Neural crest cell (in vitro differentiated cells): ENCODE measurements at places on chromosomes 1 and 21.

GRCh38 chr1:220291580-220291979, 19.3 kb upstream of the RAB3GAP2 start:
- no peak for DNase-seq

DNA sequence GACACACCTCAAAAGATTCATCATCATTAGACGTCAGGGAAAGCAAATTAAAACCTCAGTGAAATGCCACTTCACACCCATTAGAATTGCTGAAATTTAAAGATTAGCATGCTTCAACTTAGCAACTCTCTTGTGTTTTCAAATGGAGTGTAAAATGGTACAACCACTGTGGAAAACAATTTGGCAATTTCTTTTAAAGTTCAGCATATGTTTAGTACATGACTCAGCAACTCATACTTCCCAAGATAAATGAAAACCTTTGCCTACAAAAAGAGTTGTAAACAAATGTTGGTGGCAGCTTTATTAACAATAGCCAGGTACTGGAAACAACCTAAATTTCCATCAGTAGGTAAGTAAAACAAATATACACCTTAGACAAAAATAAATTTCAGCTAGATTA, 42.7 kb downstream of the ST3GAL3 start:
- no peak for DNase-seq

- peak; percentile 5 for DNase-seq
Observed at GRCh38 chr1:53811414-53811851, 26.7 kb downstream of the NDC1 start.

GRCh38 chr21:38740090-38740489, 65.6 kb upstream of the ETS2 start:
- no peak for DNase-seq

DNA sequence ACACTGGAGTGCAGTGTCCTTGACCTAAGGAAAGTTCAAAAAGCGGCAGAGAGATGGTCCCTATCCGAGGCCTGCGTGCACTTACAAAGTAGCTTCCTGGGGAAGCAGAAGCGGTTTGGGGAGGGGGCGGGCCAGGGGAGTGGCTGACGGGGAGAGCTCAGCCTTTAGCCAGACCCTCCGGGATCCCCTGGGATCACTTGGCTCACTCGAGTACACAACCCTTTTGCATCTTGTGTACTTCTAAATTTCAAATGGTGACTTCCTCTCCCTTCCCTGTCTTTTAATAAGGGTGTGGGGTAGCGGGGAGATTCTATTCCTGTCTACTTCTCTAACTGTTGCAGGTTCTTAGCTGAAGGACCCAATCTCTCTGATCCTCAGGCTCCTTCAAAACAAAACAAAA, 18.1 kb upstream of the SNX27 start:
- DNase-seq = no peak

DNA sequence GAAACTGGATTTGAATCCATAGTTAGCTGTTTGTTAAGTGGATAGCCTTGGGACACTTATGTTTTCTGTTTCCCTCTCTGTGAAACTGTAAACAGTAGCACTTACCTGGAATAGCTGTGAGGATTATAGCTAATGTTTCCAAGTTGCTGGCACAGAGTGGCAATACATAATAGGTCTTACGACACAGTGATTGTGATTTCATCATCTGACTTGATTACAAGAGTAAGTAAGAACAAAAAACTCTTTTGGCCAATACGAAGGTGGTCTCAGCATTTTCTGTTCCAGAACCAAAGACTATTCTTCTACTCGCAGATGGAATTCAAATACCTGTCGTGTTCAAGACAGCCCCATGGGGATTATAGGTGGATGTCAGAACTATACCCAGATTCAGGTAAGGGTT, 2.1 kb downstream of the C8B start:
- DNase-seq = no peak

GRCh38 chr1:116759636-116760035, 5.4 kb downstream of the CD2 start:
- no peak for DNase-seq

GRCh38 chr1:39524591-39525365, 33.3 kb downstream of the BMP8A start:
- DNase-seq = no peak

DNA sequence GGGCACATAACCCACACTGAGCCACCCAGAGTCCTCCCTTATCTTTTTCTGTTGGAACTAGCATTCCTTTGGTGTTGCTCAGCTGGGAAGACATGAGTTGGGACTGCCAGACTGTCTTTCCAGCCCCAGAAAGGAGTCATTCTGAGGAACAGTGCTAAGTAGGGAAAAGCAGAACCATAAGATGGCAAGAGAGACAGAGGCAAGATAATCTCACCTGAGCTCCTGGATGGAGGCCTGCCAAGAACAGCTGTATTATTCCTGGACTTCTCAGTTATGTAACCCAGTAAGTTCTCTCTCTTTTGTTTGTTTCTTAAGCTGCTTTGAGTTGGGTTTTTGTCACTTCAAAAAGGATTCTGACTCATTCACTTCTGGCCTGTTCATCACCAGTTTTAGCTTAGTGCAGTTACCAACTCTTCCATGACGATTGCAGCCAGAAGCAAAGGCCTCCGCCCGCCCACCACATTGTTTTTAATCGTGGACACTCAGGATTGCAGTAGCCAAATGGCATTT, 134.4 kb downstream of the OMA1 start:
- no peak for DNase-seq

- DNase-seq = no peak
Observed at GRCh38 chr1:10788592-10789006, 7.8 kb downstream of the CASZ1 start.

- no peak for DNase-seq
Observed at GRCh38 chr1:114040273-114041015, 61.2 kb downstream of the OLFML3 start.

- DNase-seq = no peak
Observed at GRCh38 chr1:198933515-198934222, 294.8 kb downstream of the PTPRC start.

DNA sequence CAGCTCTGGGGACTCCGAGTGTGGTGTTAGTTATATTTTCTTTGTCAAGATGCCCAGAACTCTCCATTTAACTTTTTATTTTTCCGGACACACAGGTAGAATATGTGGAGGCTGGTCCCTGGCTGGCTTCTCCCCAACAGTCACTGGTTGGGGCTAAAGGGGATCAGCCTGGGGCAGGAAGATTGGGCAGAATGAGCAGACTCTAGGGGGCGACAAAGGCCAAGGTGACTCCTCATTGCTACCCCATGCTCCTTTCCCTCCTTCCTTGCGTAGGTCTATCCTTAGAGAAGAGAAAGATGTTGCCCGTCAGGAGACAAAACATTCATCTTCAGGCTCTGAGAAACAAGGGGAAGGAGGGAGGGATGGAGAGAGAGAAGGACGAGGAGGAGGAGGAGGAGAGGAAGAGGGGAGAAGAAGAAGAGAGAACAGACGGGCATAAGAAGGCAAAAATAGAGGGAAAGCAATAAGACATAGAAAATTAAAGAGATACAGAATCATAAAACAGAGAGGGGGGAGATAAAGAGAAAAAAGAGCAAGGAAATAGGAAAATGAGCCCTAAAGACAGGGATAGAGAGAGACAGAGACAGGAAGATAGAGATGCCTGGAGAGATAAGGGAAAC, 89.9 kb downstream of the FOXD2 start:
- DNase-seq = no peak

DNA sequence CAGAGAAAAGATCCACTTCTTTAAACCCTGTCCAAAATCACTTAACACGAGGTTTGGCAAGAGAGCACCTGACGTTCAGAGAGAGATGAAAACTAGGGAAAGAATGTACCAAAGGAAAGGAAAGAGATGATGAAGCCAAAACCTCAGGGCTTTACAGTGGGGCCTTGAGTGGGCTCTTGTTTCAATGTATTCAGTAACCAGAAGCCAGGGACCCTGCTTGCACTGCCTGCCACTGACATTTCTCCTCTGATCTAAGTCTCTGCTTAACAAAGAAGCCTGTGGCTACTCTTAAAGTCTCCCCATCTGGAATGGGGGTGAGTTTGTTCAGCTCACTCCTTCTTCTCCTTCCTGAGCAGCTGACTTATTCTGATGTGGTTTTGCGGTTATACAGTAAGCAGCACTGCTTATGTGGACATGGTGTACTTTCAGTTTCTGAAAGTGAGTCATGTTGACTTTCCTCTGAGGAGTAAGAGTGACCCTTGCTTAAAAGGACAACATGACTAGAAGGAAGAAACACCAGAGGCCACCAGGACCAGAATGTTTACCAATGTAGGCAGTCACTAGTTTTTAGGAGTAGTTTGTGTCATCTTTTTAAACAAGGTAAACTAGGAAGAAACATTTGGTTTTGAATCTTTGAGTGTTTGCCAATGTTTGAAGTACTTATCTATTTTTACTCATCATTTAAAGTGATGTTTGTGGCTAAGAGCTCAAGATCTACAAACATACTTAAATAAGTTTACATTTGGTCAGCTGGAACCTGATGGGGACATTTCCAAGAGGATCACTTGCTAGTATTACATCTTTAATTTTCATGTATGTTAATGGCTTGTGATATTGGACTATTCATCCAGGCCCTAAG, 87.4 kb downstream of the FASLG start:
- no peak for DNase-seq

GRCh38 chr1:21898326-21899200, 38.5 kb downstream of the HSPG2 start:
- no peak for DNase-seq

- no peak for DNase-seq
Observed at GRCh38 chr1:15756143-15757015, 2.2 kb upstream of the FBLIM1 start.

DNA sequence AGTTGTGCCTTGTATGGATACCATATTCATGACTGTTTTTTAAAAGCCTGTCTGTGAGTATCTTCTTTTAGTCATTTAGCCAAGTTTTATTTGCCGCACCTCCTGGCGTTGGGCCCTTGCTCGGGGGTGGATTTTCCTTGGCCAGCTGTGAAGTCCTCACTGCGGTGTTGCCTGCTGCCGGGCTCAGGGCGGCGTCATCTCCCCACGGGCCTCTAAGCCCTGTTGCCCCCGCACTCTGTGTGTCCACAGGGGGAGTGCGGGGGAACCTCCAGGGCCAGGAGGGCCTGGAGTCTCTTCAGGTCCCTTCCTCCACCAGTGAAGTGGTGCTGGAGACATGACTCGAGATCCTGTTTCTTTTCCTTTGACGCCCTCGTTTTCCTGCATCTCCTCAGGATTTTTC, 65.8 kb upstream of the DIP2A start:
- no peak for DNase-seq

DNA sequence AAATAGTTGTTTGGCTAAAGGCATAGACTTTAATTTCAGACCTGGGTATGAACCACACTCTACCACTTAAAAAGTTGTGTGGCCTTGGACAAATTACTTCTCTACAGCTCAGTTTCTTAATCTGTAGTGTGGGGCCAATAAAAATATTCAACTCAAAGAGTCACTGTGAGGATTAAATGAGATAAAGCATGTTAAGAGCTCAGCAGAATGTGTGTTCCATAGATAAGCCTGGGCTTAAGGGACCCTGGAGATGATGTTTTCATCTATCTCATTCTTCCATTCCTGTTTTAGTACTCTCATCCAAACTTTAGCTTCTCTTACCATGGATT, 17.7 kb downstream of the S100A10 start:
- no peak for DNase-seq

DNA sequence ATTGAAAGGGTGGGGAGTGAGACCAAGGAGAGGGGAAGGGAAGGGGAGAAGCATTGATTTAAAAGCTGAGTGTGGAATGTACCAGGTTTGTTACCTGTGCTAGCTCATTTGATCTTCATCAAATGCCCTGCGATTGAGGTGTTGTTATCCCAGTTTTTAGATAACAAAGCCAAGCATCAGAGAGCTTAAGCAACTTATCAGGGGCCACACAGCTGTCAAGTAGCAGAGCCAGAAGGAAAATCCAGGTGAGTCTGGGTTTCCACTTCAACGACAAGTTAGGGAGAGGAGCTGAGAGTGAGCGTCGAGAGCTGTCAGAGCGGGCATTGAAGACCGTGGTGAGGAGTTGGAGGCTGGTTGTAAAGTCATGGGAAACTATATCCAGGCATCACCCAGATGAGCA, 146.9 kb upstream of the IRF2BP2 start:
- no peak for DNase-seq

DNA sequence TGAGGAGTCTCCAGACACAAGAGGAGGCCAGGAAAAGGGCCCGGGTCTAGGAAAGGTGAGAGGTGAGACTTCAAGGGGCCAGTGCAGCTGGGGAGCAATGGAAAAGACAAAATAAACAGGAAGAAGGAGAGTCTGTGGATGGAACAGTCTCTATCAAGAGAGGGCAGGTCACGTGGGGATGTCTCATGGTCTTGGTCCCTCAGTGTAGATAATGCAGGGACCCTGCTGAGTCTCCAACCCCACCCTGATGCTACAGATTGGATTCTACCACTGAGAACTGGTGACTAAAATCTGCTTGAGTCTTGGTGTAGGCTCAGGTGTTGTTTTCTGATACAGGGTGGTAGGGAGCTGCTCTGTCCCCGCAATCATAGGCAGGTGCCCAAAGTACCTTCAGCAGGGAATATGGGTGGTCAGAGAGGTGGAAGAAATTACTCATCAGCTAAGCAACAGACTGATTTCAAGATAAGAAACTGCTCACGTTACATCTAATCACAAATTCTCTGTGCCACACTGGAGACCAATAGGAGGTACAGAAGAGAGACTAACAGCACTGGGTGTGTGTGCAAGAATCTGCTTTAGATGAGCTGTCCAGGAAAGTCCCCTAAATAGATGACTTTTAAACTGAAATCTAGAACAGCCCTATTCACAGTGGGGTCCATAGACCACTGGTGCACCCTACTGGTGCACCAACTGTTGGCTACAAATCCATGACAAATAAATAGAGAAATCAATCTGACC, 101.5 kb upstream of the TLR5 start:
- no peak for DNase-seq

DNA sequence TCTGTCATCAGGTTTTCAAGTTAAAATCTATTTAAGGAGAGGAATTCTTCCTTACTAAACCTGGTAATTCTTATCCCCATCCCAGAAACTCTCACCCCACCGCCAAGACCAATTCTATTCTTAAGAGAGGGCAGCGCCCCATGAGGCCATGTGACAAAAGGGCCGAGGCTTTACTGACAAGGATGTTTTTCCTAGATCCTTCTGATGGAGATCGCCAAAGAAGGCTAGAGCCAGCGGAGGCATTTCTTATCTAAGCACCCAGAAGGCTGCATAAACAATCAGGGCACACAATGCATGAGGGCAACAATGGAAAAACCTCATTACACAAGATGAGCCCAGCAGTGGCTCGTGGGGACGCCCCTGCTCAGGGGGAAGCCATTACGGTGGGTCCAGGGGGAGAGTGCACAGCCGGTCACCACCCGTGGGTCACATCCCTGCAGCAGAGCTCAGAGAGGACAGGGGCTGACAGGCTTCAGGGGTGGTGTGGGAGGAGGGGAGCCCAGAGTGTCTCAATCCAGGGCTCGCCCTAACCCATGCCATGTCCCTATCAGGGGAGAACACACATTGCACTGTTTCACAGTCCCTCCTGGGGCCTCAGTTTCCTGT, 88.7 kb downstream of the ITPKB start:
- no peak for DNase-seq

DNA sequence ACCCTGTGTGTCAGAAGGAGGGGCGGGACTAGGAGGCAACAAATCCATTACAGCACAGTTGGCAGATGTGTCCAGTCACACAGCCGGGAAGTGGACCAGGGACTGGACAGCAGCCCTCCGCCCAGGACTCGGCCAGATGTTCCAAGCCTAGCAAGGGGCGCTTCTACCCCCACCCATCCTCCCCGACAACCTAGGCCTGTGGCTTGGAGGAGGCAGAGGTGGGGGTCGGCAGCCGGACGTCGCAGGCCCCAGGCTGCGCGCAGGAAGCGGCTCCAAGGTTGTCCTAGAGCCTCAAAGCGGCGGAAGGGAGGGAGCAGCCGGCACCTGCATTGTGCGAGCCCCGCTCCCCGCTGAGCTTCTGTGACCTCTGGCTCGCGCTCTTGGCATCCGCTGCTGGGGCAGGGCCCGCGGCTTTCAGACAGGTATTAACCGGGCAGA, 20.6 kb upstream of the MYCL start:
- DNase-seq = peak; percentile 10

GRCh38 chr1:65804584-65804983, 11.9 kb downstream of the PDE4B start:
- no peak for DNase-seq
